ENCODE measurements at places on chromosomes 12 and 14.

DNA sequence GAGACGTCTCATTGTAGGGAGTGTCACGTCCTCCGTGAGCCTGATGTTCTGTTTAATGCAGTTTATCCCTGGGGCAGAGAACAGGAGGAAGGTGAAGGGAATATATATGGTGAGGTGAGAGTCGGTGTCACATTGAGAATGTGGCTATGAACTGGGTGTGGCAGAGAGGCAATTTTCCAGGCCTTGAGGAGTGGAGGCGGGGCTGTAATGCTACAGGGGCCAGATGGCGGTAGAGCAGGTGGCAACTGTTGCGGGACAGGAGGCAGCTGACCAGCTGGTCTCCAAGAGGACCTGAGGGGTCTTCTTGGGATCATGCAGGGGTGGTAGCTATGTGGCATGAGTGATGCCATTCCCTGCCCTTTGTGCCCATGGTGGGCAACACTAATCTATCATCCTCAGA is 59.6 kb downstream of the CACNA1C start:
- no peak for DNase-seq

GRCh38 chr14:49306152-49306751 is 279.9 kb downstream of the RPS29 start:
- DNase-seq: no peak

GRCh38 chr14:68792979-68793733 is at the start of gene ZFP36L1:
ZFP36L1 (minus strand) TSS chr14:68793067; CDS start chr14:68792938, 129 bp downstream.
- DNase-seq: peak; percentile 91

- DNase-seq: no peak
These were observed 182.3 kb downstream of the KIF26A start for GRCh38 chr14:104320611-104321086.

- DNase-seq: no peak
These were observed 7.3 kb downstream of the PAN2 start for GRCh38 chr12:56326533-56326932.

DNA sequence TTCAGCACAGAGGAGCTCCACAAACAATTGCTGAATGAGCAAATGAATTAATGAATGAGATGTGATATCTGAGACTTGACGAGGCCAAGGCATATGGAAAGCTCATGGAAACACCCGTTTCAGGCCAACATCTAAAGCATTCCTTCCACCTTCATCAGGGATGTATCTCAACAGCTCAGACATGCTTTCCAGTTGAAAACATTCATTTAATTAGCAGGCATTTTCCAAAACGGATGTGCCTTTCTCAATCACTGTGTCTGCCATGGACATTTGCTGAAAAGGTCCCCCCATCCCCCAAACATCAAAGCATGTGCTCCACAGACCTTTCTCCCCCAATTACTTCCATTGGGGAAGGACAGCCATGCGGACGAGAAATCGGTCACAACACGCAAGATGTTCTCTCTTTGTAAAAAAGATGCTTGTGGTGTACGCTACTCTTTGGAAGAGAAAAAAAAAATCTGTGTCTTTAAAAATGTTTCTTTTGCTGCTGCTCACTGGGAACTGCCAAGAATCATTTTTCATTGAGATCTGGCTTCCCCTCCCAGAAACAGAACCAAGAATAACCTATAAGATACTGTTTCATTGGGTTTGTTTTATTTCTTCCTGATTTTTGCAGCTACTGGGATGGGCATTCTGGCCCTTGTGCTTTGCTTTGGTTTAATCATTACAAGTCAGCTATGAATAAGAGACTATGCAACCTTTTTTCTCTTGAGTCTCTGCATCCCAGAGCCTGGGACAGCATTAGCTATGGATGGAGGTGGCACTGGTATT is 528.2 kb downstream of the MED13L start:
- no peak for DNase-seq

DNA sequence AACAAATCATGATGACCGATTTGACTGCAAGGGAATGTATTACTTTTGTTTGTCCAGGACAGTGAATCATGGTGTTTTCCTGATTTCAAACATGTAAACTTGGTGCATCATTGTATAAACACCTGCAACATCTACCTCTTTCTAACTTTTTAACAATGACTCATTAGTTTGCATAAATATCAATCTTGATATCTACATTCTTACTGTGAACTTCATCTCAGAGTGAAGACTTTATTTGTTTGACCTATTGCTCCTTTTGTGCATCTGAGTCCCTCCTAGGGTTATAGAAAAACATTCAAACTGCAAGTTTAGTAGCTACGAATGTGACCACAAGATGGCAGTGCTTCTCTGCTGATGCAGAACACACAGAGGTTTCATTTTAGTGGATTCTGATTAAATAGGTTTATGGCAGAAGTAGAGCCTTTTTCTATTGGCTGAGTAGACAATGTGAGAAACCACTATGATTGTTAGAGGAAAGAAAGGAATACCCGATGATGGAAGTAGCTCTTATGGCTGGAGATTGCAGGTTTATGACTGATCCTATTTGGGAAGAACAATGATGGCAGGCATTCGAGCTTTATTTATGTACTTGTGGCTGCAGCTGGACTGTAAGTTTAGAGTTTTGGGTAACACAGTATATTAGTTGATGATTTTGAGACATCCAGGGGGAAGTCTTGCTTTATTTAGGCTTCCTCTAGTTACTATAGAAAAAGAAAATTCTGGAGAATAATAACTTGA is 244.2 kb upstream of the OR4E1 start:
- peak; percentile 31 for DNase-seq

DNA sequence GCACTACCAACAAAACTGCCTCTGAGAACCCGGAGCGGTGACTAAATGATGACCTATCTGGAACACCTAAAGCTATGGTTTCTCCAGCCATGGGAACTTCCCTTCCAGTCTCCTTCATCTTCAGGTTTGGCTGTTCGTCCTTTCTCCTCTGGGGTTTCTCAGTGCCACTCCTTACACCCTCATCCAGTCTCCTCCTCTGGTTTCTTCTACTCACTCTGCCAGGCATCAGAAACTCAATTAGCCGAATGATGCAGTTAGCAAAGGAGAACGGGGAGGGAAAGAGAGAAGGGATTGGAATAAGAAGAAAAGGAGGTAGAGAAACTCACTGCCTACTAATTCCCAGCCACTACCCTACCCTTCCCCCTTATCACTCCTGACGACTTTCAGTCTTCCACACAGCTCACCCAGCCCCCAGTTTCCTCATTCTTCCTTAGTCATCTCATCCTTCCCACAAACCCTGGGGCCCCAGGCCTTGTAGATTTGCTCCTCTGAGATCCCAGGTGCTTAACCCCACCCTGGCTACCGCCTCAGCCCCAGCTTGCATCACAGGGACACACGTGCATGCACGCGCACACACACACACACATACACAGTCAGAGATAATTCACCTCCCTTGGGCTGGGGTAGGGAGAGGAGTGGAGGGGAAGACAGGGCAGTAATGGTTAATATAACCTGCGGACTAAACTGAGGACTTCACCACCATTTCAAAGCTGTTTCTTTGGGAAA is 13.0 kb downstream of the FGD6 start:
- no peak for DNase-seq

- no peak for DNase-seq
These were observed 233.4 kb downstream of the TMEM132D start for GRCh38 chr12:129670256-129670920.

DNA sequence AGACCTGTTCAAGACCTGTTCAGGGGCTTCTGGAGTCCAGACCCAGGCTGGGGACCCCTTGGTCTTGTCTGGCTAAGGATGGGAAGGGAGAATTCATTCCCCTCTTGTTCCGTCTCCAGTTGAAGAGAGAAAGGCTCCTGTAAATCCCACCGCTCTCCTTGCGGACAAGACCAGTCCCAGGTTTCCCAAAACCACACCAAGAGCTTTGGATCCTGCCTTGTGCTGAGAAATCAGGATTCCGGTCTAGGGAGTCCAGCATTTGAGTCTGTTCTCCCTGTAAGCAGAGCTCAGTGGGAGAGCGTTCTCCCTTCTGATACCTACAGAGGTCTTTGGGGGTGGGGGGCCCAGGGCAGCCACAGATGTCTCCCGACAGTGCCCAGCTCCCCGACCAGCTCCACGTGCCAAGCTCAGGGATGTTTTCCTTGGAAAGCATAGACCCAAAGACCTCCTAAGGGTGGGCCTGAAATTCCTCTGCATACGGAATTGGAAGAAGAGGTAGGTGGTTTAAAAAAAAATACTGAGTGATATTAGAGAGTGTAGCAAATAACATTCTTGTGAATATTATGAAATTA is 1.9 kb downstream of the HOXC13 start:
- DNase-seq: no peak

- DNase-seq: no peak
These were observed 62.3 kb downstream of the FOS start for GRCh38 chr14:75340921-75341320.

- no peak for DNase-seq
These were observed 579.2 kb downstream of the MED13L start for GRCh38 chr12:115698257-115698656.

- DNase-seq: no peak
These were observed 629 bp downstream of the PRDM4 start for GRCh38 chr12:107760207-107760808.

DNA sequence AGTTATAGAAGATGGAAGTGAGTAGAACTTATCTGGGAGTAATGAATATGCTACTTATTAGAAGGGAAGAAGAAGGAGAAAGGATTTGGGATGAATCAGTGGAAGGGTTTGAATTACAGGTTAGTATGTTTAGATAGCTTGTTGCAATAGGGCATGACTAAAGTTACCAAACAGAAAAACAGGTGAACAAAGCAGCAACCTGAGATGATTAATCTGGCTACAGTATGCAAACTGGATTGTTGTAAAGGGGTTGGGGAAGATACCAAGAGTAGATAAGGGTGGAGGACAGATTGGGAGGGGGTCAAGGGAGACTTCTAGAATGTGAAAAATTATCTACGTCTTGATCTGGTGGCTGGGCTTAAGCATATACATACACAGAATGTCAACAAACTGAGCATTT is 73.4 kb upstream of the CLEC14A start:
- no peak for DNase-seq

DNA sequence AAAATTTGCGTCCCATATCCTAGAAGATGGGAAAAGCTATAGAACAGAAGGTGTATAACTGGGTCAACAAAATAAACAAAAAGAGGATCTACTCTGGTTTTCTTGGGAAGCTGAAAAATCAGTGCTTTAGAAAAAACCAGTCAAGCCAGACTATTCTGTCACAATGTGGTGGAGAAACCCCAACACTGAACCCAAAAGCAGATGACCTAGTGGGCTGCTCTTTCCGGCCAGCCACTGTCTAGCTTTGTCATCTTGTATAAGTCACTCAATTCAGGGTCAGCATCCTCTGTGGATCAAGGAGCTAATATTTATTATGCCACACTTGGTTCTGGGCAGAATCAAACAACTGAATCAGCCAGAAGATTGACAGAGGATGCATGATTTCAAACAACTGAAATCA is 26.6 kb upstream of the TMCC3 start:
- DNase-seq: no peak

DNA sequence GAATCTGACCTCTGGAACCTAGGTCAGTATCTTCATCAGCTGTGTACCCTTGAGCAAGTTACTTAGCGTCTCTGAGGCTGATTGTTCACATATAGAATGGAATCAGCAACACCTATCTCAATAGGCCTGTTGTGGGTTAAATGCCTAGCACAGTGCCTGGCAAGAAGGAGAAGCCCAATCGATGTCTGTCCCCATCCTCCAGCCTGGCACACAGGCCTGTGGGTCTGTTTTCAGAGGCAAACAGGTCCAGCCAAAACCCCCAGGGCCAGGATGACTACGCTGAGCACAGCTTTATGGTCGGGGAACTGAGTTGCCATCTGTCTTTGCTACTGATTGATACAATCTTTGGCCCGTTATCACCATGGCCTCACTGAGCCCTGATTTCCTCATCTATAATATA is 89.2 kb downstream of the NUAK1 start:
- no peak for DNase-seq

DNA sequence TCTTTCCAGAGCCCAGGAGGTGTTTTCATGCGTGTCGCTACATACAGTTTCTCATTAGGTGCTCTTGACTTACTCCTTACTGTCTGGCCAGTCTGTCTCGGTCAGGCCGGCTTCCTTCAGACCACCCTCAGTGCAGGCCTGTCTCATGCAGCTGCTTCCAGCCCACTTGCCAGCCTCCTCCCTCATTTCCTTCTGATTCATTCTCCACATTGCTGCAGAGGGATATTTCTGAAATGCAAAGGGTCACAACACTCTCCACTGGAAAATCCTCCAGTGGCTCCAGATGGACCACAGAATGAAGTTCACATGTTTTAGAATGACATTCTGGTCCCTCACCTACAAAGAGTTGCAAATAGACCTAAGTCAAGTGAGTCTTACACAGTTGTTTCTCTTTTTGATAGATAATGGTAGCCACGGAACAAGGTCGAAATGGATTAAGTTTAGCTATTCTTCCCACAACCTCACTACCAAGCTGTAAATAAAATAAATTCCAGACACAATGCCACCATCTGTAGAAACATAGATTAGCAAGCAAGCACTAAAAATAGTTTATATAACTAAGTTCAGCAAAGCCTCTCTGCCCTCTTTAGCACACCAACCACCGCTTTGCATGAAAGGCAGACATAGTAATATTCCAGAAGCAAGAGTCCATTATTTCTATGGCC is 146.9 kb downstream of the ESR2 start:
- DNase-seq: no peak

GRCh38 chr12:19970116-19970515 is 398.2 kb upstream of the PDE3A start:
- no peak for DNase-seq

DNA sequence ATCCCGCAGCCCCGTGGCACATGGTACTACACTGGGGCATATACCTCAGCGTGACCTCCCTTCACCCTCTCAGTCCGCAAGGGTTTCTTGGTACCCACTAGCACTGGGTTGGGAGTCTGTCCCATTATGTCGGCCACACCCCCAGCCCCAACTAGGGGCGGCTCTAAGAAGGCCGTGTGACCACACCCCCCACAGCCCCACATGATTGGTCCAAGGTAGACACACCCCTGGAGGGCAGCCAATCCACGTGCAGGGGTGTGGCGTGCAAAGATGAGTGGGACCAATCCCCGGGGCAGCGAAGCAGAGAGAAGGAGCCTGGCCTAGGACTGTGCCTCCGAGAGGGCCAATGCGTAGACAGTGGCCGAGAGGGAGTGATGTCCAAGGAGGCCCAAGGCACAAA is 34.6 kb upstream of the BEGAIN start:
- no peak for DNase-seq

GRCh38 chr14:105326891-105327694 is 12.5 kb downstream of the PACS2 start:
- DNase-seq: no peak

- no peak for DNase-seq
These were observed 52.0 kb downstream of the ARHGAP5 start for GRCh38 chr14:32129124-32129523.

GRCh38 chr12:124928095-124928911 is 13.9 kb upstream of the UBC start:
- no peak for DNase-seq

Data from activated CD8-positive, alpha-beta memory T cell treated with anti-CD3 and anti-CD28 coated beads for 4 hours (primary cell).